ENCODE measurements at places on chromosomes 6 and 20. TPM values are rescaled to one million over a fixed set of nuclear protein-coding genes. Genes with fewer than 3 reads are reported as not detected.

The EPM2A gene
- 4.5 TPM for total RNA-seq

The NNAT gene
- 32.0 TPM for total RNA-seq

The ZBTB12 gene
- total RNA-seq = 3.0 TPM

The FAM217A gene
- not detected for total RNA-seq

The ZDHHC14 gene
- total RNA-seq = 3.4 TPM

The GABRR1 gene
- not detected for total RNA-seq

The PPP1R3G gene
- total RNA-seq = 0.59 TPM

The HINT3 gene
- total RNA-seq = 10.9 TPM

The SALL4 gene
- total RNA-seq = 1.5 TPM

The PBOV1 gene
- not detected for total RNA-seq

The CD24 gene
- total RNA-seq = 0.17 TPM

The FITM2 gene
- 6.8 TPM for total RNA-seq

Data from bronchus fibroblast of lung (primary cell).